ENCODE measurements at places on chromosomes 12 and 14.

- DNase-seq: no peak
Measured at GRCh38 chr12:68139941-68140340, 19.6 kb downstream of the IFNG start.

DNA sequence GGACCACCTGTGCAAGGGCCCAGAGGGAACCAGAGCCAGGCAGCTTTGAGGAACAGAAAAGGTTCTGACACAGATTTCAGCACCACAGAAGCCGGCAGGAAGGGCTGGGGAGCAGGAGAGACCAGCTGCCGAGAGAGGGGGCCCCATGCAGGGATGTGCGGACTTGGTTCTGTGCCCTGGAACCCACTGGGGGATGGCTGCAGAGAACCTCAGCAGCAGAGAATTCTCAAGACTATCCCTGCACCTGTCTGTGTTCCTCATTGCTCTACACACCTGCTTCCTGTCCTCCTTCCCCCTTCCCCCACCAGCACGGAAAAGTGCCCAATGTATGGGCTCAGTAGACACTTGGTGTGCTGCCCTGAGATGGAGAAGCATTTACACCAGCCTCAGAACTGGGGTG, 3.2 kb downstream of the SERPINA9 start:
- DNase-seq: no peak

DNA sequence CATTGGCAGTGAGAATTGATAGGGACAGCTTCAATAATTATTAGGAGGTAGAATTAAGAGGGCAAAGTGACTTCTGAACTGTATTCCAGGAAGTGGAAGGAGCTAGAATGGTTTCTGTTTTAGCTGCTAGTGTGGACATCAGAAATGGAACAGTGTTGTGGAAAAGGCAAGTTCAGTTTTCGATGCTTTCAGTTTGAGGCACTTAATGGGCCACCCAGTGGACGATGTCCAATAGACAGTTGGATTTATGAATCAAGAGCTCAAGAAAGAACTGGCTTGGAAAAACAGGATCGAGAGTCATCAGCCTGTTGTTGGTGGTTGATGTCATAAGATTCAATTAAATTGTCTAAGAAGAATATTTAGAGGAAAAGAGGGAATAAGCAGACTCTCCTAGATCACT, 136.3 kb downstream of the DYRK2 start:
- DNase-seq: no peak

GRCh38 chr12:115840159-115840558, 437.3 kb downstream of the MED13L start:
- DNase-seq: no peak

Data from cerebellar cortex (tissue), 1 donor.